NCI-H1694 (cell line): ENCODE measurements at places on chromosomes 12 and 14.

DNA sequence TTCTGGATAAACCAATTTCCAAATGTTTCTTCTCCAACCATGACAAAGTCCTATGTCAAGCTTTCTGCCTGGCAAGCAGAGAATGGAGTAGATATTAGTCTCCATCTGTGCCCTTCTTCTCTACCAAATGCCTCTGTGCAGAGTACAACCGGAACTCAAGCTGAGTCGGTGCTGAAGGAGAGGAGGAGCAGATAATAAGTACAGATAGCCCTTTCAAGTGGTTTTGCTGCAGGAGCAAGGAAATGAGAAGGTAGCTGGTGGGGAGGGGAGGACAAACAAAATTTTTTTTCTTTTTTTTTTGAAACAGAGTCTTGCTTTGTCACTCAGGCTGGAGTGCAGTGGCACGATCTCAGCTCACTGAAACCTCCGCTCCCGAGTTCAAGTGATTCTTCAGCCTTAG lies 14.2 kb upstream of the HELB start:
- DNase-seq = no peak

DNA sequence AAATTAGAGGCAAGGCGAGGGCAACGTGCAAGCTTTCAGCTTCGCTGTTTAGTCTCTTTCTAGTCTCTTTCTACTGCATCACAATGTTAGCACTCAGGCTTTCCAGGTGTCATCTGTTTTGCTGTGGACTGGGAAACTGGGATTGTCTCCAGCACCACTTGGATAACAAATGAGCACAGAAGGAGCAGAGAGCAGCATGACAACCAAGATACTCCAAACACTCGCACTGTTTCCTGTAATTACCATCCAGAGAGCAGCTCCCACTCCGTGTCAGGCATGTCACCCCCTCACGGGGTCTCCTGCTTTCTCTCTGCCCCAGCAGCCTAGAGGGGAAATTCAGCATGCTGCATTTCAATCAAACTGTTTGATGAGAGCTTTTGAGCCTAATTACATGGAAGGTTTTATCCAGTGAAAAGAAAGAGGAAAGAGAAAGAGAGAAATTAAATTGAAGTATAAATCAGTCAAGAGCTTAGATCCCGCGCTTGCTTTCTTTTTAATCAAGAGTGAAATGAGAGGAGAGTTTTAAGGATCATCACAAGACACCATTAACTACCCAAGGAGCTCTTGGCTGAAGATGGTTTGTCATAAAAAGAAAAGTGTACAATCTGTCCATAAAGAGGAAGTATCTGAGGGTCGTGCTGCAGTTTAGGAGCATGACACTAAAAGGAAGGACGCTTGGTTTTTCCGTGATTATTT lies 917.7 kb downstream of the DIO2 start:
- peak; percentile 16 for DNase-seq

DNA sequence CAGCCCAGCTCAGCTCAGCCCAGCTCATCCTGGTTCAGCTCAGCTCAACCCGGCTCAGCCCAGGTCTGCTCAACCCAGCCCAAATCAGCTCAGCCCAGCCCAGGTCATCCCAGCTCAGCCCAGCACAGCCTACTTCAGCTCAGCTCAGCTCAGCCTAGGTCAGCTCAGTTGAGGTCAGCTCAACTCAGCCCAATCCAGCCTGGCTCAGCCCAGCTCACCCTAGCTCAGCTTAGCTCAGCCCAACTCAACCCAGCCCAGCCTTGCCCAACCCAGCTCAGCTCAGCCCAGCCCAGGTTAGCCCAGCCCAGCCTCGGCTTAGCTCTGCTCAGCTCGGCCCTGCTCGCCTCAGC lies 332.3 kb downstream of the TMEM121 start:
- DNase-seq = no peak

- no peak for DNase-seq
Measured at GRCh38 chr14:34662561-34663088, 32.7 kb upstream of the SNX6 start.

- no peak for DNase-seq
Measured at GRCh38 chr12:20572451-20572850, 122.7 kb upstream of the SLCO1C1 start.

GRCh38 chr12:22860926-22861325 lies 236.0 kb downstream of the ETNK1 start:
- peak; percentile 70 for DNase-seq

- no peak for DNase-seq
Measured at GRCh38 chr12:31780096-31780495, 51.3 kb upstream of the AMN1 start.

GRCh38 chr12:75979181-75979580 lies 52.4 kb downstream of the PHLDA1 start:
- DNase-seq = no peak

GRCh38 chr14:101458741-101459550 lies 102.3 kb upstream of the DIO3 start:
- DNase-seq = no peak

- no peak for DNase-seq
Measured at GRCh38 chr12:2691345-2692071, 103.3 kb upstream of the FKBP4 start.

GRCh38 chr14:105201156-105201924 lies 20.2 kb upstream of the NUDT14 start:
- no peak for DNase-seq

DNA sequence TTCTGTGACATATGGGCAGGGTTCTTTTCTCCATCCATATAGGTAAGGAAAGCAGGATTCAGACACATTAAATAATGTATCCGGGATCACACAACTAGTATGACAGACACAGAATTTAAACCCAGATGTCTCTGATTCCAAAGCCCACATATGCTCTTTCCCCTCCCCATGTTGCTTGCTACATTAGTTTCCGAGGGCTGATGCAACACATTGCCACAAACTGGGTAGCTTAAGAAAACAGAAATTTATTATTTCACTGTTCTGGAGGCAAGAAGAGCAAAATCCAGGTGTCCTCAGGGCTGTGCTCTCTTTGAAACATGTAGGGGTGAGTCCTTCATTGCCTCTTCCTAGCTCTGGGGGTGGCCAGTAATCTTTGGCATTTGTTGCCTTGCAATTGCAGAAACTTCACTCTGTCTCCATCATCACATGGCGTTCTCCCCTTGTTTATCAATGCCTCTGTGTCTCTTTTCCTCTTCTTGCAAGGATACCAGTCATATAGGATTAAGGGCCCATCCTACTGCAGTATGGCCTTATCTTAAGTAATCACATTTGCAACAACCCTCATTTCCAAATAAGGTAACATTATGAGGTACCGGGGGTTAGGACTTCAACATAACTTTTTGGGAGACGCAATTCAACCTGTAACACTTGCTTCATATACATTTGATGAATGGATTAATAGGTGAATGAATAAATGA lies 83.0 kb upstream of the CCND2 start:
- DNase-seq = no peak

DNA sequence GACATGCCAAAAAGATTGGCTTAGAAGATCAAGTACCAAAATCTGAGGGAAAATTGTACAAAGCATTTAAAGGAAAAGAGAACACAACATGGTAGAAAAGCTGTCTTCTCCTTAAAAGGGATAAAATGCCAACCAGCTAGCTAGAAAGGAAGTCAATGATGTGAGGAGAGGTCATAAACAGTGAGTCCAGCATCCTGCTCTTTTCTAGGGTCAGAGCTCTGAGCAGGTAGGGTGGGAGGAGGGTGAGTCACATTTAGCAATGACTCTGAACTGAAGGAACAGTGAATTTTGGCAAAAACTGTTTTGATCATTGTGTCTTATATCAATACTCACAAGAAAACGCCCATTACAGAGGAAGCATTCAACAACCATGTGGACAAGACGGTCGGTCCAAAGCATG lies 322.3 kb downstream of the DAD1 start:
- no peak for DNase-seq

DNA sequence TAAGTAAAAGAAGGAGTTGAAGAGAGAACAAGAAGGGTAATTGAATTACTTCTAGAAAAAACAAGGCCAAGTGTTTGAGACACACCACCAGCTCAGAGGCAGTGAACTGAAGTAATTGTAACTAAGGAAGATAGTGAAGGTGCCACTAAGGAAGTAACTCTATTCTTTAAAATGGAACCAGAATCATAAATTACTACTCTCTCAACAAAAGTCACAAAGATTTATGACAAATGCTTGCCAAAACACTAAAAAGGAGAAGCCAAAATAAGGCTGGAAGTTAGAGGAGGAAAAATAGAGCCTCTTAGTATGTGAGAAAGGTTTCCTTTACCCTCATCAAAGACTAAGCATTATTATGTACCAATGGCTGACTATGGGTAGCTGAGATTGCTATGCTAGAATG lies 208.5 kb downstream of the MDGA2 start:
- no peak for DNase-seq

DNA sequence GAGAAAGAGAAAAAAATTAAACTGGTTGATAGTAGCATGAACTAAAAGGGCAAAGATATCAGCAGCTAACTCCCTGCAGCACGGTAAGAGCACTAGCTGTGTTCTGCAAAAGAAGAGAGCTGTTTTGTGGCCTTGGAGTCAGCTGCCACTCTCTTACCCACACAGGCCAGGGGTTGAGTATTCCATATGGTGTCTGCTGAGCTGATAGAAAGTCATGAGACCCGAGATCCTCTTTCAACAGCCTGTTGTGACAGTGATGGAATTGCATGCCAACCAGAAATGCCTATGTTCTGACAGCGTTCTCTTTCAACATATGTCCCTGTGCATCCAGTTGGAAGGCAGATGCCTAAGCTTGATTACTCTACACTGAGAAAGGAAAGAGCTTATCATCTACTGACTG lies 39.9 kb downstream of the TMTC1 start:
- peak; percentile 99 for DNase-seq
